ENCODE measurements at places on chromosomes 11 and 22.

DNA sequence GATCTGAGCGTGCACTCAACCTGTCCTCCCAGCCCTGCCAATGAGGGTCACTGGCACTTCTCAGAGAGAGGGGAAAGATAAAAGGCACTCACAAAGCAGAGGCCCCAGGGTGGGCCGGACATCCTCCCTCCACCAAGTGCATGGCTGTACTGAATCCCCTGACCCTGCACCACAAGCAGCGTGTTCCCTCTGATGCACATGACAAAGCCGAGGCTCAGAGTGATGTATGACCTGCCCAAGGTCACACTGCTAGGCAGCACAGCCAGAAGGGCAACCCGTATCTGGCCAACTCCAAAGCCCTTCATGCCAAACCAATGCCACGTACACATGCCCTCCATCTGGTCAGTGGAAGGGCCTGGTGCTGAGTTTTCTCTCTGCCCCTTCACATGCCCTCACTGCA, 22.1 kb downstream of the SPATA19 start:
- no peak for DNase-seq

DNA sequence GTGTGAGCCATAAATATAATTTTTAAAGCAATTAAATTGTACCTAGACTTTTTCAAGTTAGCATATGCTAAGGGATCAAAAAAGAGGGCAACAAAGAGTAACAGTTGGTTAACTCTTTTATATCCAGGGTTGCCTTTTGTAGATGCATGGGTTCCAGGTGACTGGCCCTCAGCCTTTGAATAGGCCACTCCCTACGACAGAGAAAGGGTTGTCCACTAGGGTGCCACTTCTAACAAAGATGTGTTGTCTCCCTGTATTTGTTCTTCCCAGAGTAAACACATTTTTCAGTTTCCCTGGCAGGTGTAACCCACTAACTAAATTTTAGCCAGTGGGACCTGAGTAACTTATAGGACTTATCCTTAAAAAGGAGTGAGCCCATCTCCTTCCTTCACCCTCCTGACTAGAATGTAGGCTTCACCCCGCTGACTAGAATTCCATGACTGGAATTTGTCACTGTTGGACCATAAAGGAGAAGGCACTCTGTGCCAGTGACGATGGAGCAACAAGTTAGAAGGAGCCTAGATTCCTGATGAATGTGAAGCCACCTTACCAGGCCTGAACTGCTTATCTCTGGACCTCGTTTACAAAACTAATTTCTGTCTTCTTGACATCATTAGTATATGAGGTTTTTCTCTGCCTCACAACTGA, 16.6 kb downstream of the TUG1 start:
- no peak for DNase-seq

DNA sequence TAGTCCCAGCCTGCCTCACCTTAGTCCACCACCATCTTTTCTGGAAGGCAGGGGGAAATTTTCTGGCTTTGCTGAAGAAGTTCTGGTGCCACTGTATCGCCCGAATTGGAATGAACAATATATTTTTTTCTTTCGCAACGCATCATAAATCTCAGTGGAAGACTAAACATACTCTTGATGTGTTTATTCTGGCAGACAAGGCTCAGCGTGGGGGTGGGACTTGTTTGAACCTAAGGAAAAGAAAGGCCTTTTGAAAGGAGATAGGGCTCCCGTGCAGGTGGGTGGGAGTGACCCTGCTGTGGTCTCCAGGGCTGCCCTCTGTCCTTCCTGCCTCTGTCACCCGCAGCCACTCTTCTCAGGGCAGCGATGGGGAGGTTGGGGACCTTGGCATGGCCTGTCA, 42.5 kb downstream of the CD82 start:
- no peak for DNase-seq

DNA sequence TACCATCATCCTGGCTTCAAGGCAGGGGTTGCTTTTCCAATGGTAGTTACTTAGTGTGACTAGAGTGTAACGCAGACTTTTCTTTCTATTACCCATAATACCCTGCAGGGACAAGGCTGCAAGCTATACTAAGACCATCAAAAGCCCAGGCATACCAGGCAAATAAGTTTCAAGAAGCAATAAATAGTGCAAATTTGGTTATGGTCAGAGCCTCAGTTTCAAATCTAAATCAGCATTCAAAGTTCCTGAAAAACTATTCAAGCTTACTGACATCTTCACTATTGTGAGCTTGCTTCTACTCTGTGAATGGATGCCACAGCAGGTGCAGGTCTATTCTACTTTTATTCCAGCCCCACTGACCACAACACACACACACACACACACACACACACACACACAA, 2.5 kb upstream of the HBB start:
- DNase-seq = no peak

DNA sequence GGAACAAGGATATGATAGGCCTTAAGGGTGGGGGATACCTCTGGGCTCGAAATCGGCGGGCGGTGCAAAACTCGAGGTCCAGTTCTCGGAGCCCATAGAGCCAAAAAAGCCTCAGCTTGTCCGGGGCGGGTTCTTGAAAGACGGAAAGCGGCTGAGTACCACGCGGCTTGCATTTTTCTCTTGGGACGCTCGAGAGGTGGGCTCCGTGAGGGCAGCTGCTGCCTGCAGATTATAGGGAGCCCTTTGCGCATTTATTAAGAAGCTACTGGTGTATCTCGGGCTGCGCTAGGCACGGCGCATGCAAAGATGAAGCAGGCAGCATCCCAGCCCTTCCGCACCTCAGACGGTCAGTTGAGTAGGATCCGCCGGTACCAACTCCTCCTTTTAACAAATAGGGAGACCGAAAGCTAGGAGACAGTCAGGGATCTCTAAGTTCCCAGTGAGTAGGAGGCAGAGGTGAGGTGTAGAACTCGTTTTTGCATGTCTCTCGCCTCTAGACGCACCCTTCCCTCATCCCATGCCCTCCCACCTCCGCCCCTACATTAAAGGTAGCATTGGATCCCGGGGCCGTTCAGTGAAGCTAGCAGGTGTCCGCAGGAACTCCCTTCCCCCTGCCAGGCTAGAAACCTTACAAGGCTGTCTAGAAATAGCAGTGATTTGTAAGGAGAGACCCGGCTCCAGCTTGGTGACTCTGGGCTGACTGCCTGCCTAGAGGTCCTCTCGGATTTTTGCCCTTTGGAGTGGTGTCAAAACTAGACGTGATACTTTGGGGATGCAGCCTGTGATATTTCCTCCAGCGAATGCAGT, 768 bp downstream of the LDHA start:
- no peak for DNase-seq

- no peak for DNase-seq
Measured at GRCh38 chr11:108994887-108995286, 330.0 kb downstream of the DDX10 start.

DNA sequence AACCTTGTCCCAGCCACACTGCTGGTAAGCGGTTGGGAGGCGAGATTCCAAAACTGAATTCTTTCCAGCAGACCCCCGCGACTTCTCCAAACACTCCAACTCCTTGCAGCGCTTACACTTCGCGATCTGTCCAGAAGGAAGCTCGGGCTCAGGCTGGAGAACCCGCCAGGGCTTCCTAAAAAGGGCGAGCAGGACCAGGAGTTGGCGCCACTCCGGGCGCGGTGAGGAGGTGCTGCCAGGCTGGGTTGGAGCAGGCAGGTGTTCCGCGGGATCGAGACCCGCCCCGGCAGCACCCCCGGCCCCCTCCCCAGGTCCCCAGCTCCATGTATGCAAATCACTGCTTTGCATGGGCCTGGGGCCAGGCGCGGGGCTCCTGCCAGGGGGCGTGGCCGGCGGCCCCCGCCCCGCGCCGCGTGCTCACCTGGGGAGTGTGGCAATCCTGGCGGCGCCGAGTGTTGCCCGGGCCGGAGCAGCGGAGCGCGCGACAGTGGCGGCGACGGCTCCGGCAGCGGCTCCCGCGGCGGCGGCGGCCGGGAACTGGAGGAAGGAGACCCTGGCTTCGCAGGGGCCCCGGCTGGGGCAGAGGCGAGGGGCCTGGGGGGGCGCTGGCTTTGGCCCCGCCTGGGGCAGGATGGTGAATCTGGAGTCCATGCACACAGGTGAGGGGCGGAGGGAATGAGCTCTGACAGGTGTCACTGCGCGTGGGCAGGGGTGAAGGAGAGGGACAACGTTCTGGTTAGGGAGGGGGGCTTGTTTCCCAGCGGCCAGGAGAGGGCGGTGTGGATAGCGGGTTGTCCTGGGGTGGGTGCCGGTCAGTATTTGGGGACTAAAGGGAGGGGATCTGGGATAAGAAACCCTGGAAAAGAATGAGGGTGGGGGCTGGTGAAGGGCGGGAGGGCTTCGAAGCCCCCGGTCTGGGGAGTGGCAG, at the start of gene POU2F3:
Gene POU2F3 (plus strand): TSS at position 428 of the 928 bp plus-strand sequence. CDS start 204 bp downstream, at position 632.
- no peak for DNase-seq

DNA sequence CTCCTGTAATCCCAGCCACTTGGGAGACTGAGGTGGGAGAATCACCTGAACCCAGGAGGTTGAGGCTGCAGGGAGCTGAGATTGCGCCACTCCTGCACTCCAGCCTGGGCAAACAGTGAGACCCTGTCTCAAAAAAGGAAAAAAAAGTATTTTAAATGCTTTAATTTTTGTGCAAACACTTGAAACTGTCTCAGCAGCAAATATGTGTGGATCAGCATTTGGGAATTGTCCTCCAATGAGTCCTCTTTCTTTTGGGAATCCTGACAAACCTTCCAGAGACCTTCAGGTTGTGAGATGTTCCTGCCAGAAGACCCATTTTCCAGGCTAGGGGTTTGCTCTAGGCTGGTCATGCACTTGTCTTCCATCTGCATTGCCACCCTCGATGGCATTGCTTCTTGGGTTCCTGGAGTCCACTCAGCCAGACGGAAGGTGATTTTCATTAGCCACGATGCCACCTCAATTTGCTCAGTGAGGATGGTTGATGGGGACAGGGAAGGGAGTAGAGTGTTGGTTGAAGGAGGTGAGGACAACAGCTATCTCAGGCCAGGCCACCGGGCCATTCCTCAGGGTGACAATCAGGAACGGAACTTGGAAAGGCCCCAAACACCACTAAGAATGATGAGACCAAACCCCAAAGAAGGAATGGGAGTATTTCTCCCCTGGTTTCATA, 55.4 kb downstream of the ST14 start:
- DNase-seq = no peak

- no peak for DNase-seq
Measured at GRCh38 chr11:94558468-94558867, 8.7 kb upstream of the PIWIL4 start.

- DNase-seq = no peak
Measured at GRCh38 chr11:10050561-10050960, 243.5 kb downstream of the SBF2 start.

DNA sequence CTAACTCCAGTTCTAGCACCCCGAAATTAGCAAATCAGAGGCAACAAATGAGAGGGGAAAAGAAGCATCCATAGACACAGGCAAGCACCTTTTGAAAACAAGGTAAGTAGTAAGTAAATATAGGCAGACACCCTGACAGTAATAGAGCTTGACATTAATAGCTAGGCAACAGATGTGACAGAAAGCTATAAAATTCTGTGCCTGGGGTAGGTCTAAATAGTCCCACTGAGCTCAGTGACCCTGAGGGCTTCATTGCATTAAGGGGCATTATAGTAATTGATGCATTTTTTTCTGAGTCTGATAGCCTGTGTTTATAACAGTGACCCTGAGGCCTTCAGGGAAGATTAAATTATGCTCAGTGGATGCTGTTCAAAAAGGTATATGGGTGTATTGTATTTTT, 197.1 kb downstream of the HIPK3 start:
- DNase-seq = no peak

- DNase-seq = no peak
Measured at GRCh38 chr11:20599221-20600019, at the start of gene SLC6A5. Gene SLC6A5 (plus strand): TSS chr11:20599608. CDS start chr11:20599673, 65 bp downstream.

GRCh38 chr11:111571829-111572501, 30.3 kb upstream of the SIK2 start:
- no peak for DNase-seq

DNA sequence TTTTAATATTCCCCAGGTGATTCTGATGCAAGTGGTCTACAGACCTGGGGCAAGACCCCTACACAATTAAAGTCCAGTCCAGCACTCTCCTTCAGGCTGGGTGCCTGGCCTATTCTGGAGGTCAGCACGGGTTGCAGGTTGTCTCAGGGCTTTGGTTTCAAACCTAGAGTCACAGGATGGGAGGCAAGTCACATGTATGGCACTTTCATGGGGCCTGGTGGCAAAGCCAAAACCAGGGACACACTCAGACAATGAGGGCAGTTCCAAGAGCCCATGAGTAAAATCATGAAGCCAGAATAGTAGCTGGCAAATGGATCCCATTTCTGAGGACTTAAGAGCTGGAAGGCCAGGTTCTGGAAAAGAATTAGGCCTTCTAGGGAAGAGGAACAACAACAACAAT, 96.6 kb downstream of the KCNC1 start:
- no peak for DNase-seq

- no peak for DNase-seq
Measured at GRCh38 chr11:88178191-88178590, 2.9 kb upstream of the RAB38 start.

DNA sequence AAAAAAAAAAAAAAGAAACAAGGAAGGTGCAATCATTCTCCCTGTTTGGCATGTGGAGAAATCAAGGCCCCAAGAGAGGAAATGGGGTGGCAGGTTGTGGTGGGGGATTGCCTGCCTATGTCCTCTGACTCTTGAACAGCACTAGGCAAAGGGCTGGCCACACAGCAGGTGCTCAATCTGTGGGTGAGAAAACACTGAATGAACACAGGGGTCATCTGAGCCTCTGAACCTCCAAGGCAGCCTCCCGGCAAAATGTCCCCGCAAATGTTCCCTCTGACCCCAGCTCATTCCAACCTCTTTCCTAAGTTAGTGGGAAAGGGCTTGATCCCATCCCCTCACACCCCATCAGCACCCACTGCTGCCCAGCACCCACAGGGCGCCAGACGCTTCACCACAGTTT, 4.6 kb downstream of the PLA2G6 start:
- DNase-seq = no peak

DNA sequence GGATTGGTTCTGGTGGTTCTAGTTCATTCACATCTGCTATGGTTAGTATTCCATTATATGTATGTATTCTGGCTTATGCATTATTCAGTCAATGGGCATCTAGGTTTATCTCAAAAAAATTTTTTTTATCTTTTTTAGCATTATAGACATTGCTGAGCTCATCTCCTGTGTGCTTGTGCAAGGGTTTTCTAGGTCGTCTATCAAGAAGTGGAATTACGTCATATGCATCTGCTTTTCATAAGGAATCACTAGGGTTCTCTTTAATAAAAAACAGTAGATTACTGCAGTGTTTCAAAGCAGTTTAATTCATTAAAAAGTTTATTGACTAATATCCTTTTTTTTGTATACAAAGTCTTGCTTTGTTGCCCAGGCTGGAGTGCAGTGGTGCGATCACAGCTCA, 21.3 kb downstream of the TBC1D22A start:
- no peak for DNase-seq

DNA sequence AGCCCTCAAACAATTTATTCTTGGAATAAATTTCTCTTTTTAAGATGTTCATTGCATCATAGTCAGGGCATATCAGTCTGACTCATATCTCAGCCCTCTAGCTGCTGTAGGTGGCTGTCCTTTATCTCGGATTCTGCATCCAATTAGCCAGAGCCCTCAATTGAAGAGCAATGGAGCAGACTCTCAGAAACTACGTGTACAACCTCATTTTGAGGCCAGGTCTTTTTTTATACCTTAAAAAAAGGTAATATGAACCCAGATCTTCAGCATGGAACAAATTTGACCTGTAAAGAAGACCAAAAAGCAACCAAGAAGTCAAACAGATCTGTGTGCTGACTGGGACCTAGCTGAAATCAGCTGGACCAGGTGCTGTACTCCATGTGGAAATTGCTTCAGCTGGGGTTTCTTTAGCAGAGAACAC, 8.7 kb downstream of the OR52A5 start:
- DNase-seq = no peak

GRCh38 chr11:34575671-34576070, 45.2 kb upstream of the EHF start:
- DNase-seq = no peak
